ENCODE measurements at places on chromosomes 16 and 17.

DNA sequence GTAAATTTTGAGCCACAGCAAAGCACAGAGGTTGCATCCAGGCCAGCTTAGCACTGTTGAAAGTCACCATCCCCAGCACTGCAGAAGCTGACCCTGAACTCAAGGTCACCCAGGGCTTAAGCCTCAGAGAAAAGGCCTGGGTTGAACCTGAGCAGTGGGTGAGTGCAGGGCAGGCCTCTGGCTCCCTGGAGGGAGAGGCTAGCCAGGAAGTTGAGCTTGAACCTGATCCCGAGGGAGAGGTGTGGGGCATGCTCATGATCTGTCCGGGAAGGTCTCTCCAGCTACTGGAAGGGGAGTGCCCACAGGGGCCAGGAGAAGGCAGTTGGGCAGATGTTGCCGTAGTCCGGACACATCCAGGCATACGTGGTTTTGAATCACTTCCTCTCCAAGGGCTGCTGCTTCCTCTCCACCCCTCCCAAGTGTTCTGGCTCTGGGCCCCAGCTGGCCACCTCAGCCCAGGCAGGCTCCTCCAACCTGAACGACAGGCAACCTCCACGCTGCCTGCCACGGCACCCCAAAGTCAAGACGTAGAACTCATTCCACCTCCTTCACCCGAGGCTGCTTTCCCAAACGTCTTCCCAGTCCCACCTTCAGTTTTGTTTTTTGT lies 18.4 kb downstream of the CARHSP1 start:
- no peak for DNase-seq

- no peak for DNase-seq
These were observed 11.9 kb upstream of the CCL17 start for GRCh38 chr16:57392694-57393093.

GRCh38 chr17:55577687-55578086 lies 66.4 kb upstream of the SMIM36 start:
- no peak for DNase-seq

DNA sequence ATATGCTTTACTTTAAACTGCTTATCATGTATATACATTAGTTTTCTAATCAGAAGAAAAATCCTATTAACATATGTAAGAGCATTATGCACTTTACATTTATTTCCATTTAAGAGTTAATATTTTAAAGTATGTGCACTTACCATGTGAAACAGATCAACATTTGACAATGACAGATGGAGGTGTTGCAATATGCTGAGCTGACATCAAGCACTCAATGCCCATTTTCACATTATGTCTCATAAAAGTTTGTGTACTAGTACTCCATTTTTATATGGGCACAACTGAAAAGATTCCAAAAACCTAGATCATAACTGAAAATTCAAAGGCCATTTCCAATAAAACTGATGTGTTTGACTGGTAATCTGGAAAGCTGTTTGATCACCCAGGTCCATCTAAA lies 420.9 kb upstream of the SOX9 start:
- DNase-seq: no peak

GRCh38 chr17:71033336-71033735 lies 864.0 kb downstream of the KCNJ2 start:
- DNase-seq: no peak

GRCh38 chr16:24681793-24682192 lies 47.7 kb upstream of the TNRC6A start:
- no peak for DNase-seq

DNA sequence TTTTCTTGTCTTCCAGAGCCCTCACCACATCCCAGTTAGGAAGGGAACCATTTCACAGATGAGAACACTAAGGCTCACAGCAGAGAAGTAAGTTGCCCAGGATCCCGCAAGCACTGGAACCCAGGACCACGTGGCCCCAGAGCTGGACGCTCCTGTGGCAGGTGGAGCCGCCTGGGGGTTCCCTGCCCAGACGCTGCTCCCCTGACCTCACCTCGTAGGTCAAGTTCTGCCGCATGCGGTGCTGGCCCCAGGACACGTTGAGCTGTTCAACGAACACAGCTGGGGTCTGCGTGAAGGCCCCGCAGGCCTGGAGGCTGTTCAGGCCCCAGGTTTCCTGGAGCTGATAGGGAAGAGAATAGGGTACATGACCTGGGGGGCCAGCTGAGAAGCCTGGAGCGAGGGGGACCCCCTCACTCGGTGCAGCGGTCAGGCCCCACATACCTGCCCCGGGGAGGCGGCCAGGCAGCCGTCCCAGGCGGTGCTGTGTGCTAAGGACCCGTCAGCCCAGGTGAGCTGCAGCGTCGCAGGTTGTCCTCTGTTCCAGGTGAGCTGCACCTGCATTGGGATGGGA lies 54.1 kb downstream of the RMI2 start:
- no peak for DNase-seq

DNA sequence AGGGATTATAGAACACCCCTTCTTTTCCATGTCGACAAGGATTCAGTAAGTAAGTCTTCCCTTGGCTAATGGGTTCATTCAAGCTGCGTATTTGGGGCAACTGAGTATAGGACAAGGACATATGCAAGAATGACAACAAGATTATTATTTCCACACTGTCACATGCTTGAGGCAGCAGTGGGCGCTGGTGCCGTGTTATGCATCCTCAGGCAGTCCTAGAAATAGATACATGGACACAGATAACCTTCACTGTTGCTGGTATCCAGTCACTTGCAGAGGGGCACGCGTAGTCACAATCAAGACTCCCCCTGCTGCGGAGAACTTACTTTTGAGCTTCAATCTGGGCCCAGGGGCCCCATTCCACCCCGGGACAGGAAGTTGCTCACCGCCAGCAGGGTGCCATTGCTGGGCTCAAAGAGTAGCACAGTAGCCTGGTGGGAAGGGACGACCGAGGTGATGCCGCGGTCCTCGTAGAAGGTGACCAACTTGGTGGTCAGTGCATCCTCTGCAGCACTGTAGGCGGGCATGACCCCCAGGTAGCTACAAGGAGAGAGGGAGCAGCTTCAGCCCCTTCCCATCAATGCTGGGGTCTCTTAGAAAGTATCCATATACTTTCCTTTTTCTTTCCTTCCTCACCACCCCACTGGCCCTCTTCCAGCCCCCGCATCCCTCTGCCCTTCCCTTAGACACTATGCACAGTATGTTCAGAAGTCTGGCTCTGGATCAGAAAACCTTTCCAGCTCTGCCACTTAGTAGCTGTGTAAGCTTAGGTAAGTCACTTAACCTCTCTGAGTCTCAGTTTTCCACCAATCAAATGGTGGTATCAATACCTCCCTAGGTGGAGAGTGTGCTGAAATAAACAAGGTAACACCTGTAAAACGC lies 804 bp downstream of the CRYM start:
- no peak for DNase-seq

- DNase-seq: no peak
These were observed 113.0 kb downstream of the LITAF start for GRCh38 chr16:11473728-11474127.

- peak; percentile 41 for DNase-seq
These were observed 72.7 kb downstream of the ABCC1 start for GRCh38 chr16:16021988-16022682.

- DNase-seq: no peak
These were observed 17.3 kb downstream of the TBX4 start for GRCh38 chr17:61469474-61469873.

DNA sequence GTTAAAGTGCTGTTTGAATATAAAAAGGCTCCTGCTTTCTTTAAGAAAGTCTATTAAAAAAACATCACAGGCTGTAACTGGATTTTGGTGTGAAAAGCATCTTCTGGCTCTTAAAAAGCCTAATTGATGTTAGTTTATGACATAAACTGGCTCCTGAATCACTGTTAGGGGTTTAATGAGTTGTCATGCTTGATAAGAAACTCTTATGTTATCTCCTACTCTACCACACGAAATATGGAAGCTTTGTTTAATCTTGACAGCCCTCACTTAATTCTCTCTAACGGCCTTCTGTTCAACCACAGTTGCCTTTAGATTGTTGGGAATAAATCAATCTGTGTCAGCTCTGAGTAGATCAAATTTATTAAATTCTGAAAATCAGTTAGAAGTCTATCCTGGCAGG lies 51.5 kb downstream of the CPPED1 start:
- DNase-seq: no peak

GRCh38 chr16:56998861-56999260 lies 9.5 kb downstream of the NLRC5 start:
- no peak for DNase-seq

DNA sequence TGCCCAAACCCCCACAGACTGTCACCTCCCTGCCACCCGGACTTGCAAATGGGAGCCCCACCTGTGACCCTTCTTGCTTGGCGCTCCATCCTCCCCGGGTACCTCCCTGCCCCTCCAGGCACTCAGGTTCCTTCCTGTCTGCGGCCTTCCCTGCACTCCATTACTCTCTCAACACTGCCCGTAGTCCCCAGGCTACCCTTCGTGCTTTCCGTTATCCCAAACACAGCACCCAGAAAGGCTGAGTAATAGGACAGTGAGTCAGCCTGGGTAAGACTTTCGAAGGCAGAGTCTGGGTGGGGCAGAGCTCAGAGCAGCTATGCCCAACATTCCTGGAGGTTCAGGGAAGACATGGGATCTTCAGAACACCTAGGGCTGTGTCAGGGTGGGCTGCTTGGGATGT lies 16.6 kb upstream of the C16orf74 start:
- DNase-seq: no peak

DNA sequence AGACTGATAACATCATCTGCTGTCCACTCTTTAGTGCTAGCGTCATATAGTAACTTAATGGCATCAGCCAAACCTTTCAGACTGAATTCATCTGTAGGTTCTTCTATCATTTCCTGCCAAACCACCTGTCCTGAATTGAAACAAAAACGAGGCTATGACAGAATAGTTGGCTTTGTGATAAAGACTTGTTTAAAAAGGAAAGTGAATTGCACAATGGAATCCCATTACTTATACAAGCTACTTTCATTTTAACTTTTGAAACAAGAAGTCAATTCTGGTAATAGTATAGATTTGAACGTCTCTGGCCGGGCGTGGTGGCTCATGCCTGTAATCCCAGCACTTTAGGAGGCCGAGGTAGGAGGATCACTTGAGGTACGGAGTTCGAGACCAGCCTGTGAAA lies 18.2 kb downstream of the LASP1NB start:
- no peak for DNase-seq

GRCh38 chr16:70777973-70778406 lies 23.0 kb downstream of the VAC14 start:
- DNase-seq: no peak

DNA sequence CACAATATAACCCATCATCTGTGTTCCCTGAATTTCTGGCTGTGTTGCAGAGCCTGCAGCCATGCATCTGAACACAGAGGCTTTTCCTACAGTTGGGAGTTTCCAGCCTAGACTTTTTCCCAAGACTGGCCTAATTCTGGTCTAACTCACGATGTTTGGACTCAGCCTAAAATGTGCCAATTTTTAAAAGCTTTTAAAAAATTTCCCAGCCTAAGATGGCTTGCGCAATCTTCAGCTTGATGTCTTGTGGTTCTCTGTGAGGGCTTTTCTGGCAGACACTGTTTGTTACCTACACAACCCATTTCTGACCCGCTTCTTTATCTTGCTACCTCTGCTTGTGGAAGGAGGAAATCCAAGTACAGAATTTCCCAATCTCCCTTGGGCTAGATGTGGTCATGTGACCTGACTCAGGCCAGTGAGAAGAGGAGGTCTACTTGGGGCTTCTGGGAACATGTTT lies 72.7 kb upstream of the GAS7 start:
- no peak for DNase-seq

DNA sequence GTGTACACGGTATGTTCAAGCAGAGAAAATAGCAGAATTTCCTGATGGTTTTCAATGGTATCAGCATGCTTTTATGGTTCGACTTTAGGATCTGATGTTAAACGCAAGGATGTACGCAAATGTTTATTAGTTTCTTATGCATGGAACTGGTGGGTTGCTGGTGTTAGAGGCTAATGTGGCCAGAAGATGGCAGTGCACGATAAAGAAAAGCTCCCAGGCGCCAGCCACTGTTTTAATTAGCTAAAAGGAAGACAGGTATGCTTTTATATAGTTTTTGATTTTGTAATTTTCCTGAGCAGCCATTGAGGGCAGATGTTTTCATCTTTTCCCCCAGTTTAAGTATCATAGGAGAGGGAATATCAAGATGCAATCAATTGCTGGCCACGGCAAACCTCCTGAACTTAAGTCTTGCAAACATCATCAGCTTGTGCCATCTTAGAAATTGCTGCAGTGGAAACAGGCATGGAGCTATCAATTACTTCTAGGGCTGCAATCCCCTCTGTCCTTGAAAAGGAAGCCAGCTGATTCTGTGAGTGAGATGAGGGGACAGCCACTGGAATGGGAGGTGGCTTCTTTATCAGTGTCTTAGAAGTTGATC lies 648.5 kb upstream of the RBFOX1 start:
- peak; percentile 14 for DNase-seq

DNA sequence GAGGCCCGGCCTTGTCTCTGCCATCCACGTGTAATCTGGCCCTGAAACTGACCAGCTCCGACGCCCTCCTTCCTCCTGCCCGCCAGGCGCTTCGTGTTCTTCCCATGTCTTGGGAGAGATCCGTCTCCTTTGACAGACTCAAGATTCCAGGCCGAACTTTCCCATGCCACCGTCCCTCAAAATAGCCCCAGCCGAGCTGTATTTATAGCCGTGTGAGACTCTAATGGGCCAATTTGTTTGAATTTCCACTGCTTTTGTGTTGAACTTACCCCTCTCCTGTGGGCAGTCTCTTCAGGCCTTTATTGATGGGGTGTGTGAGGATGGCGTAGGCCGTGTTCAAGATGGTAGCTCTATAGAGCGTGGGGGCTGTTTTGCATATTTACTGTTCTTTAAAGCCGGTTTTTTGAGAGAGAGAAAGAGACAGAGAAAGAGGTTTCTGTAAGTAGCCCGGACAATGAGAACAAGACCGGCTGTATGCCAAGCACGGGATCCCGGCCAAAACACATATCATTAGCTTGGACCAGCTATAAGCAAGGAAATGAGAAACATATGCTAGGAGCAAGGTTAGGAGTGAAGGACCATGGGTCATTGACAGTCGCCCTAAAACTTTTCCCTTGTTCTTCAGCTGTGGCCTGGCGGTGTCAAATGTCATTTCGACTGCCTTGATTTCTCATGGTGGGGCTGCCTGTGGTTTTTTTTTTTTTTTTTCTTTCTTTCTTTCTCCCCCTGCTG lies 124.5 kb upstream of the ZFHX3 start:
- DNase-seq: peak; percentile 8

- no peak for DNase-seq
These were observed 117.5 kb upstream of the CRHR1 start for GRCh38 chr17:45666641-45667040.

GRCh38 chr16:4982056-4982867 lies 24.1 kb downstream of the SEC14L5 start:
- DNase-seq: no peak

DNA sequence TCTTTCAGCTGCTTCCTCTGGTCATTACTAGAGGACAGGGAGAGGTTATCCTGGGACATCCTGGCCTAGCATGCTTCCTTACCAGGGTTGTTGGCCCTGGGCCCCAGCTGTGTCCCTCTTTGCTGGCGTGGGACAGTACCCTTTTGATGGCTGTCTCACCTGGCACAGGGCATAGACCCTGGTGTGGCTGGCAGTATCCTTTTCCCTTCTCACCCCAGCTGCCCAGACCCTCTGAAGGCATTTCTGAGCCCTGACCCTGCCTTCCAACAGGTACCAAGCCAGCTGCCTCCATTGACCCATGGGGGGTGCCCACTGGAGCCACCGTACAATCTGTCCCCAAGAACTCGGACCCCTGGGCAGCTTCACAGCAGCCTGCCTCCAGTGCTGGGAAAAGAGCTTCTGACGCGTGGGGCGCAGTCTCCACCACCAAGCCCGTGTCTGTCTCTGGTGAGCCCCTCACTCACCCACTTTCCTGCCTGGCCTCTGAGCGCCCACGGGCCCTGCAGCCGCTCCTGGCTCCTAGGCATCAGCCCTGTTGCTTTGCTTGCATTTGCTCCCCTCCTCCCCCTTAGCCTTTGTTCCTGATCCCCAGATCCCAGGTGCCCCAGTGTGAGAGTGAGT lies 34.0 kb downstream of the B9D1 start:
- DNase-seq: no peak

GRCh38 chr17:58331815-58332777 lies 3.5 kb upstream of the TSPOAP1 start:
- DNase-seq: no peak
